ENCODE measurements at places on chromosomes 4 and X.

GRCh38 chrX:140762061-140762460 lies 52.5 kb downstream of the LINC00632 start:
- no peak for DNase-seq

DNA sequence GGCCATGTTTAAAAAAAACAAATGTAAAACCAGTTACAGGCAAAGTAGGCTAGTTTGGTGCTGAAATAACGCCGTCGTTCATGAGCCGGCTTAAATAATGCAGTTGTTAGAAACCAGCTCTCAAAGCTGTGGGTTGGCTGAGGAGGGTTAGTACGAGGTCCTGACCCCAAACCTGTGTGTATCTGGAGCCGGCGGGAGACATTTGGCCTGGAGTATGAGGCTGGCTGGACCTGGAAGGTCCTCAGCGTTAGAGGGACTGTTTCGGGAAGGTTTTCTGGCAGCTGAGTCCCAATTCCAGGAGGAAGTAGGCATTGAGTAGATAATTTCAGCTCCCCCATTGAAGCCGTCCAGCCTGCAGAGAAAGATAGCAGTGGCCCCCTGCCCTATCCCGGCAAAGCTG lies 73.4 kb upstream of the PPP2R3B start:
- no peak for DNase-seq

DNA sequence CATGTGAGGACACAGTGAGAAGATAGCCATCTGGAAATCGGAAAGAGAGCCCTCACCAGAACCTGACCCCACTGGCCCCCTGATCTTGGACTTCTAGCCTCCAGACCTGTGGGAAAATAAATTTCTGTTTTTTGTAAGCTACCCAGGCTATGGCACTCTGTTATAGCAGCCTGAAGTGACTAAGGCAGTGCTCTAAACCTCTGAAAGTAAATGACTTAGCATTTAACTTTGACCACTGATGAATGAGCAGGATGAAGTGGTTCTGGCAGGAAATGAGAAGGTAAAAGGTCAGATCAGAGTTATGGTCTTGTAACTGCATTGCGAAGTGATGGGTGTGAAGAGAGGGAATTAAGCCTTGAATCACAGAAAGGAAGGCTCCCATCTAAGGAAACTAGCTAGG lies 17.0 kb downstream of the GPAT3 start:
- no peak for DNase-seq

DNA sequence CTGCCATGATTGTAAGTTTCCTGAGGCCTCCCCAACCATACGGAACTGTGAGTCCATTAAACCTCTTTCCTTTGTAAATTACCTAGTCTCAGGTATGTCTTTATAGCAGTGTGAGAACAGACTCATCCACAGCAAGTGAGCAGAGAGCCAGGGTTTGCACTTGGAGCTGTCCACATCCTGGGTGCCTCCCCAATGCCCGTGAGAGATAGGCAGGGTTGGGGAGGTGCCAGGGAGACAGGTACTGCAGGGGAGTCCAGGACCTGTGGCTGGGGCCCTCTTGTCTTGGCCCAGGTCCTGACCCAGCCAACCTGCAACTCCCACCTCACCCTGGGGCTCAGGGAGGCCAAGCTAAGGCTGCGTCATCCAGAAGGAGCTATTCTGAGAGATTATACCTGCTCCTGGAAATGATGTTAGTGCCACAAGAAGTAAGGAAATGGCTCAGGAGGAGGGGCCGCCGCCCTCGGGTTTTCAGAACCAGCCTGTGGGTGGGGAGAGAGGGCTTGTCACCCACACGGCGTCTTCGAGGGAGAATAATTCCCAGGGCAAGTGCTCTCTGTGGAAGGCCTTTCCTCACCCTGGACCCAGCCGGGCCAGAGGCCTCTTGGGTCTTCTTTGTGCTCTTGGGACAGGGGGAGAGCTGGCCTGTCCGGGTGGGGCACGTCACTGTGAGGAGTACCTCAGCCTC lies 66.5 kb downstream of the ADRA2C start:
- no peak for DNase-seq

GRCh38 chr4:184845367-184846021 lies 19.7 kb upstream of the ACSL1 start:
- DNase-seq: no peak

- DNase-seq: no peak
Observed at GRCh38 chr4:151173871-151174270, 74.4 kb downstream of the RPS3A start.

GRCh38 chr4:75248770-75249407 lies 265.3 kb downstream of the RCHY1 start:
- no peak for DNase-seq

DNA sequence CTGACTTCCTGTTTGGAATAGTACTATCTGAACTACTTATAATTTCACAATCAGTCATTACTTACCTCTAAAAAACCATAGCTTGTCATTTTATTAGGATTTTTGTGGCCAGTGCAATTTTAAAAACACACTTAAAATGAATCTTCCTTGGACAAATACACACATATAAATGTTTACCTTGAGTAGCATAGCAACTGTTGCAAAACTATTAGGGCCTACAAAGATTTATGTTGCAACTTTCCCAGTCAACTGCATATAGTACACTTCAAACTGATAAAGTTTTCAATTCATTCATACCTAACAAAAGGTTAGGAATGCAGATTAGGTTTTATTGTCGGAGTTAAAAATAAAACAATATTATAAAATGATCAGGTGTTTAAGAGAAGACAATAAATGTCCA lies 193.0 kb downstream of the PDGFC start:
- no peak for DNase-seq

DNA sequence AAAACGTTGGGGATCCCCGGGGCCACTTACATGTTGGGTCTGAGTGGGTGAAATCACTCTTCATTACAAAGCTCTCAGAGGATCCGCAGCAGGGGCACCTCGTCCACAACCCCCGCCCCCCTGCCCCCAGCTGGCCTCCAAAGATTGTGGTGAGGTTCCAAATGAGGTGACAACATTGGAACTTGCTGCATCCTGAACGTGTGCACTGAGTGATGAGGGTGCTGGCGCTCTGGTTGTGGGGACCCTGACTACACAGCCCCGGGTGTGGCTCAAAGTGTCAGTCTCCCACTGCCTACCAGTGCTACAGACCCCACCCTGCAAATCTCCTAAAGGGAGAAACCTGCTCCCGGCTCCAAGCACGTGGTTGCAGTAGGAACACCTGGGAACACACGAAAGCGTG lies 111.9 kb downstream of the PHKA2 start:
- DNase-seq: no peak

DNA sequence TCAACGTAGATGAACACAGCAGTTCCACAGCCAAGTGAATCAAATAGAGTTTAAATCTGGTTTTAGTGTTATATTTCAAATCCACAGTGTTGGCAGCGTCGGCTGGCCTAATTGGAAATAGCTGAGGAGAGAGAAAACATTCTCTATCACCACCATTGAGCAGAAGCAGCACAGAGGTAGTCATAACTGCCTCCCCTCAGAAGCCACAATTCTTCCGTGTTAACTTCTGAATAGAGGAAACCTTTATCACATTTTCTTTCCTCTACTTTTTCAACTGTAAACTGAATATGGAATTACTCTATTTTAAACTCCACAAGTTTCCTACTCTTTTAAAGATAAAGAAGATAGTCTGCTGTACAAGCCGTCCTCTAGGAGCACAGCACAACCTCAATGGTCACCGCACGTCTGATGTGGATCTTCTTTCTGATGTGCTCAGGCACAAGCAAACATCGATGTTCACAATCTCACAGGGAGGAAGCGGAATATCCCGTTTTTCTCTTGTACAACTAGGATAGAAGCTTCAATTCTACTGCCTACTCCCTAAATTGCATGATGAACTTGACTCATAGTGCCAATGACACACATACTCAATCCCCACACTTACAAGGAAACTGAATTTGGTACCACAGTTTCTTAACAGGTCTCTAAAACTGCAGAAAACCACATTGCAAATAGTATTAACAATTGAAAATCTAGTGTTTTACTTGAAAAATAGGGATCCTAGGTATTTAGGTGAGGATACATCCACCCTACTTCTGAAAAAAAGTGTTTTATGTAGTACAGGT lies 217.8 kb upstream of the ETNPPL start:
- DNase-seq: no peak

DNA sequence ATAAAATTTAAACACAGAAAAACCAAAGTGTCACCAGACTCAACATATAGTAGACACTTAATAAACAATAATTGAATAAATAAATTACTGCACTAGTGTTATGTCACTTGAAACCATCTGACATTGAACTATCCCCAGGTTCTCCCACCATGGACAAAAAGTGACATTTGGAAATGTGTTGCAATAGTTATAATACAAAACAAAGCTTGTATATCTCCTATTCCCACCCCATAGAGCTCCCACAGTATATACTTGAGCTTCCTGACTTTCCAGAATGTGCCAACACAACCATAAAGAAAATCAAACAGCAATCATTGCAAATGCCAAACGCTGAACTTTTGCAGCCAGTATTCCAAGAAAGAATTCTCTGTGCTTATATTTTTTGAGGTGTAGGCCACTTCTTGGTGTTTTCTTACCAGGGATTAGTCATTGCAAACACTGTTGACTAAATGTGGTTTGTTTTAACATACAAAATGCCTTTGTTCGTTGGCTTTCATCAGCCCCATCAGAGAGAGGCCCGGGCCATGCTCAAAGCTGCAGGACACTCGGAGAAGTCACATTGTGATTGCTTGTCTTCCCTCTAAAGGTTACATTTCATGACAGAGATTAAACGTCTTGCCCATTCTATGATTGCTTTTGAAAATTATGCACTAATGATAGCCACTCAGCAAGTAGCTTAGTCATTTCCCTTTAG lies 33.8 kb downstream of the PPARGC1A start:
- DNase-seq: peak; percentile 19

- DNase-seq: no peak
Observed at GRCh38 chr4:74087481-74087880, 11.5 kb downstream of the CXCL2 start.

DNA sequence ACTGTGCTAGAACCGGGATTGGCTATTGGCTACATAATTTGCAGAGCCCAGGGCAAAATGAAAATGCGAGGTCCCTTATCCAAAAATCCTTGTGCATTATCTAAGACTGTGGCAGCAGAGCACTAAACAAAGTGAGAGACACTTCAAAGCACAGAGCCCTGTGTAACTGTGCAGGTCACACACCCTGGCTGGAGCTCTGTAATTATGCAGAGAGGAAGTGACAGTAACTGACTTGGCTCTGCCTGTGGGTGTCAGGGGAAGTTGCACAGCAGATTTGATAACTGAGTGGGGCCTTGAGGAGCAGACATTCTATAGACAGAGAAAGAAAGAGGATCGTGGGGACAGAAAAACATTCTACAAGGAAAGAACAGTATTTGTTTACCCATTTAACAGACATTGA lies 173.5 kb upstream of the FMR1 start:
- no peak for DNase-seq

DNA sequence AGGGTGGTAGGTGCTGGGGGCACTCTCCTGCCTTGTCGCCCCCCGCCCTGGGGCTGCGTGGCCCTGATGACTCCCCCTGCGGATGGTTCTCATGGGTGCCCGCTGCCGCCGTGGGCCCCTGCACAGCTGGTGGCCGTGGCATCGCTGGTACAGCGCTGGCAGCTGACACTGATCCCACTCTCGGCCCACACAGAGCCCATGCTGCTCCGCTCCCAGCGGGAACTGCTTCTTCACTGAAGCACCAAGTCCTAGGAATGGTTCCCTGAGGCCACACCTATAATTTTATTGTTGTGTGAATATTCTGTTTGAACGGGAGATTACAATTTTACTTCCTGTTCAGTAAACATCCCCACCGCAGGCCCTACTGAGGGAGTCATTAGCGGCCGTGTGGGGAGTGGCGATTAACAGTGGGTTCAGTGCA lies 138.6 kb upstream of the NKX1-1 start:
- no peak for DNase-seq

- DNase-seq: no peak
Observed at GRCh38 chr4:165785337-165785736, 87.7 kb upstream of the TLL1 start.

DNA sequence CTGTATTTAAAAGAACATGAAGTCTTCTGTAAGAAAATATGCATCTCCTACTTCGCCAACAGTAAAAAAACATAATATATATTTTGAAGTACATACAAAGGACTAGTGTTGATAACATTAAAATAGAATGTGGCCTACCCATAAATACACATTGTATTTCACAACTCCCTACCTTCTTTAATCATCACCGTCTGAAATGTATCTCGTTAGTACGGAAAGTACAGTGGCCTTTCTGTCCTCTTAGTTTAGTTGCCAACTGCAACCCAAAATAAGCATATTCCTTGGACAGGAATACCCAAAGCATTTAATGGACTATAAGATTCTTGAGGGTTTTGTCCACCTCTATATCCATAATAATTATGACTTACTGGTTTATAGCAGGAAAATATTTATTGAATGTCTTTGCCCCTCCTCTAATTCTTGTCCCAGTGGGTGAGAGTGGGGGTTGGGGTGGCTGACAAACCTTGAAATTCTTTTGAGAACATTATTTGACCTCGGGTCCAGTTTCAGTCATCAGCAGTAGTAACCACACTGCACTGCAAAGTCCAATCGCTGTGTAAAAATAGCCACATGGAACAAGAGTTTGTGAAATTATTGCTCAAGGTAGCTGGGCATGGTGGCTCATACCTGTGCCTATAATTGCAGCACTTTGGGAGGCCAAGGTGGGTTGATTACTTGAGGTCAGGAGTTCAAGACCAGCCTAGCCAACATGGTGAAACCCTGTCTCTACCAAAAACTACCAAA lies 474.5 kb downstream of the KLHL13 start:
- no peak for DNase-seq

- DNase-seq: no peak
Observed at GRCh38 chrX:133321451-133321850, 93.8 kb downstream of the GPC4 start.

DNA sequence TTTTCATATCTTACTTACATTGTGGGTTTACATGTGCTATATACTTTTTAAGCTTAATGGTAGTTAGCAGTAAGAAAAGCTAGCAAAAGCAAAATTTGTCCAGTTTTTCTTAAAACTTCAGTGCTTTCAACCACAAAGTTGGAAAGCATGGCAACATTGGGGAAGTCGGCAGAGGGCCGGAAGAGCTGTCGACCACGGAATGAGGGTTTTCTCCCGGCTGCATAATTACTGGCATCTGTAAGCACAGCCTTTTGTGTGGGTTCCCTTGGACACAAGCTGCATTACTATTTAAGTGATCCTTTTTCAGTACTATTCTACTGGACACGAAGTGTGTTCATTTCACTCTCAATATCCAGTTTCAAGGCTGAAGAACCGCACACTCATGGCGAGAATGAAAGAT lies 560.4 kb downstream of the ANKRD50 start:
- DNase-seq: no peak

All from T1000 (cell line).